Activated T-cell treated with anti-CD3 and anti-CD28 coated beads, Interleukin-2, amount 50 U/mL, for 72 hours (primary cell): ENCODE measurements at places on chromosomes 3 and 15. TPM values are rescaled to one million over a fixed set of nuclear protein-coding genes. Genes with fewer than 3 reads are reported as not detected.

- peak; percentile 15 for DNase-seq
Observed at GRCh38 chr3:124373524-124373923, 356.7 kb upstream of the UMPS start.

DNA sequence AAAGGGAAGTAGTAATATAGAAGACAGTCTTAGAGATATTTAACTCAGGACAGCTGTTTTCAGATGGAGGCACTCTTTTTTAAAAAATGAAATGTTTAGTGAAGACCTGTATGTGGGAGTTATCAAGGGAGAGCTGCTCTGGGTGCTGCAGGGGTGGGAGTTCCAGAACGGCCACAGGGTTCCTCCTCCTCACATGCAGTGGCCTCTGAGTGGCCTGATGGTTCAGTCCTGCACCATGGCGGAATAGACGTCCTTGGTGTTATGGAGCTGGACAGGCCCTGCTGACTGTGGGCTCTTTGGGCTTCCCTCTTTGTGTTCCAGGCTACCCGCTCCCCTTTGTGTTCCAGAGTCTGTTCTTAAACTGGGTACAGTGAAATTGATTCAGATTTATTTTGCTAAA lies 126.1 kb downstream of the CHST2 start:
- no peak for DNase-seq

DNA sequence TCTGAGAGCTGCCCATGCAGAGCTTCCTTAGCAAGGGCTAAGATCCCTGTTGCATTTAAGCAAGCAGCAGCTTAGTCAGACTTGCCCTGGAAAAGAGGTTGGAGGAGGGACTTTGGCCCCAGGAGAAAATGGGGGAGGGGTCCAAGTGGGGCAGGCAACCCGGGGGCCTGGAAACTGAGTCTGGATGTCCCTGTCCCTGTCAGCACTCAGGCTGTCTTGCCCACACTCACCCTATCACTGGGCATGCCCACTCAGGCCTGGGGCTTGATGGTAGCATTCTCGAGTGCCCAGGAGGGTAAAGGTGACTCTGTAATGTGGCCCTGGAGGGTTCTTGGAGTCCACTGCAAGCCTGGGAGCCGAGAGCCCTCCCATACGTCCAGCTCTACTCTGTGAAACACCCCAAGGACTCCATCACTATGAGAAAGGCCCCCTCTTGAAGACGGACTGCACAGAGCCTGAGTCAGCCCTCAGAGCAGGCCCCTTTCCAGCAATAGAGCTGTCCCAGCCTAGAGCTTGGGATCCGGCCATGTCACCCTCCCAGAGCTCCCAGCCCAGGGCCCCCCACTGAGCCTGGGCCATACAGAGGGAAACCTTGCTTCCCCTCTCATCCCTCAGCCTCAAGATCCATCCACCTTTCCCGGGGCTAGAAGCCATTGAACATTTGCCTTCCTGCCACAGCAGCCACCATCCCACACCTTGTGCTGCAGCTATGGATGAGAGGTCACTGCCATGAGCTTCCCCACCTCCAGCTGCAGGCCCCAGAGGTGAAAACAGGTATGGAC lies 13.4 kb downstream of the MYL3 start:
- no peak for DNase-seq

DNA sequence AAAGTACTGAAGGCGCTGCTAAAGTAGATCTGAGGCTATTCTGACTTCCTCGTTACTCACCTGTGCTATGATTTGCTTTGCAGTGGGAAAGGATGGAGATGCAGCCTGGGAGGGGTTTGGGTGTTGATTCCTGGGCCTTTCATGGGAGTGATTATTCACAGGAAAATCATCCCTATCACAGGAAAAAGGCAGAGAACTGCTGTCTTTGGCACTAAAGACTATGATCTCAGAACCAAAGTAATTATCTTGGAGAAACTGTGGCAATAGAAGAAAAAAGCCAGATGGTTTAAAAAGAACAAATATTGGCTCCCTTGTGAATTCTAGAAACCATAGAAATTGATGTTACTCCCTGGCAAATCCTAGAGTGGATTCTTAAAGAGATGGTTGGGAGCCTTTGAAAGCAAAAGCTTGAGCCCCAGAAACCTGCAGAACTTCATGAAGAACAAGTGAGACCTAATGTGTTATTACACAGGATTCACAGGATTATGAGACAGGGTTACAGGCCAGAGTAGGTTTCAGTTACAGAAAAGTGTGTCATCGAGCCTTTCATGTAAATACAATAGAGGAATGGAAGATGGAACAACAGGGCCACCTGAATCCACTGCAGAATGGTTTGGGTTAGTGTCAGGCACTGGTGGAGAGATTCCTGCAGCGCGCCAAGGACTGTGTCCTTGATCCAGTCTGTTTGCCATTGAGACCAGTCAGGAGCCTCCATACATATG lies 85.7 kb downstream of the OXNAD1 start:
- DNase-seq, result no peak

- no peak for DNase-seq
Observed at GRCh38 chr15:34362047-34362773, 4.8 kb downstream of the LPCAT4 start.

GRCh38 chr15:32867313-32867626 lies 149.5 kb downstream of the GREM1 start:
- DNase-seq, result no peak

DNA sequence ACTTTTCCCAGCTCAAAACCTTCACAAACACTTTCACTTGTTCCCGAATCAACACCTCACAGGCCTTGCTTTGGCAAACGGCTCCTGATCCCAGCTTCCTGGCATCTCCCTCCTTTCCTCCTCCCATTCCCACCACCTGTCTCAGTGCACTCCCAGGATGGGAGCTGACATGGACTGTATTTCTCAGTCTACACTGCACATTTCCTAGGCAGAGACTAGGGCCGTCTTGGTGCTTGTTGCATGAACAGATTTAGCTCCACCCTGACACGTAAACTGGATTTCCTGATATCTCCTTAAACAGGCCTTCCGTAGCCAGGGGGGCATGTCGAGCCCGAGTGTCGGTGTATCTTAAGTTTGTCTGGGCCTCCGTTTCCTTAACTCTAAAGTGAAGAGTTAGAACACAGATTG lies 790 bp upstream of the WHAMM start:
- DNase-seq, result no peak

DNA sequence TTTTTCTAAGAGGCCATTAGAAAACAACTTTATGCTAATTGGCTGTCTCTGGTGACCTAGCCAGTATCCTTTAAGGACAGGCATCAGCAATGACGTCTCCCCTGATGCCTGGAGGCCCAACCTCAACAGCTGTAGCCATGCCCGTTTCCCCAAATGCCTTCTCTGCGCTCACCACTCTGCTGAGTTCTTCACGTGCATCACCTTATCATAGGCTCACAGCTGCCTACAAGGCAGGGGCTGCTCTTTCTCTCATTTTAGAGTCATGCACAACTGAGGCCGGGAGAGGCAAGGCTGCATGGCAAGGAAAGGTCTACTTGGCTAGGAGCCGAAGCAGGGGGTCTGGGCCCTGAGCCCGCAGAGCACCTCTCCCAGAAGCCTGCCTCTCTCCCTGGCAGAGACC lies 43.9 kb upstream of the SEC13 start:
- no peak for DNase-seq

GRCh38 chr3:36906504-36907149 lies 38.2 kb downstream of the TRANK1 start:
- DNase-seq, result no peak

- no peak for DNase-seq
Observed at GRCh38 chr3:174937478-174937877, 78.3 kb downstream of the NAALADL2 start.

GRCh38 chr3:98705694-98706093 lies 57.4 kb upstream of the ST3GAL6 start:
- DNase-seq, result no peak

DNA sequence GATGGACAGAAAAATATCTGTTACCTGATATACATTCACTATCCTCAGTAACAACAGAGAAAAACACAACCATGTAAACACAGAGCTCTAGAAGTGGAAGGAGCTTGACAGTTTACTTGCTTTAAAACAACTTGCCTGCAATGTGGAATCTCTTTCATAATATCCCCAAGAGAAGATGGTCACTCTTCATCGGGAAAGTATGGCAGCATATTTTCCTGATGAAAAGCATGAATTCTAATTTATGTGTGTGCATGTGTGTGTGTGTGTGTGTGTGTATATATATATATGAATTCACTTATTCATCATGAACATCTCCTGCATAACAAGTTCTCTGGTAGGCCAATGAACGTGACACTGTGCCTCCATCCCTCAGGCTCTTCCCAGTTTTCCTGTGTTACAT lies 81.2 kb downstream of the EFL1 start:
- no peak for DNase-seq

GRCh38 chr15:38843736-38844590 lies 279.3 kb upstream of the RASGRP1 start:
- no peak for DNase-seq

- peak; percentile 91 for DNase-seq
Observed at GRCh38 chr3:153161714-153162512, at the start of gene RAP2B. TSS of gene RAP2B (plus strand) at chr3:153162226. CDS start at chr3:153162694, 468 bp downstream.

GRCh38 chr3:59660852-59661625 lies 611.2 kb upstream of the CFAP20DC start:
- no peak for DNase-seq

- DNase-seq, result no peak
Observed at GRCh38 chr3:45545476-45545875, 49.1 kb upstream of the LIMD1 start.

DNA sequence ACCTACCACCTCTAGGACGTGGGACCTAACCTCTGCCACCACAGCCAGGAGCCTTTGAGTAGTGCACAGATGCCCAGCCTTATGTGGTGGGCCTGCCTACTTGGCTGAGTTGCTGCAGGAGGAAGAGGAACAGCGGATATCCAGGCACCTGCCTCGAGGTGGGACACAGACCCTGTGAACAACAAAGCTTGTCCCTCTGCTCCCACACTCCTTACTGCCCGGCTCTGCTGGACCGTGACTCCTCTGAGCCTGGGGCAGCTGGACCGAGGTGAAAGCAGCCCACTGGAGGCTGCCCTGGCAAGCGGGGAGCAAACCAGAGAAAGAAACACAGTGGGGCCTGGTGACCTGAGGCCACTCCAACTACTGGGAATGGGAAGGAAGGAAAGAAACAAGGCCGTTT lies 97.8 kb downstream of the SEC22A start:
- no peak for DNase-seq

GRCh38 chr3:5531741-5532290 lies 344.3 kb downstream of the EDEM1 start:
- no peak for DNase-seq

- no peak for DNase-seq
Observed at GRCh38 chr3:100868096-100868495, 125.1 kb downstream of the ABI3BP start.

- DNase-seq, result no peak
Observed at GRCh38 chr3:98722389-98722788, 40.8 kb upstream of the ST3GAL6 start.

NME9 gene
- total RNA-seq, result 0.53 TPM

ZNF197 gene
- total RNA-seq, result 15.7 TPM

USF3 gene
- total RNA-seq, result 16.8 TPM

SEMA5B gene
- total RNA-seq, result not detected

XCR1 gene
- not detected for total RNA-seq

SNX22 gene
- 0.74 TPM for total RNA-seq

SGO1 gene
- total RNA-seq, result 31.5 TPM
